ENCODE measurements at places on chromosomes 11 and 22.
A peak's percentile ranks its signal among the peaks of the same experiment; 100 is the strongest.

- no peak for DNase-seq
These were observed 59.1 kb downstream of the RASSF10 start for GRCh38 chr11:13068211-13068610.

DNA sequence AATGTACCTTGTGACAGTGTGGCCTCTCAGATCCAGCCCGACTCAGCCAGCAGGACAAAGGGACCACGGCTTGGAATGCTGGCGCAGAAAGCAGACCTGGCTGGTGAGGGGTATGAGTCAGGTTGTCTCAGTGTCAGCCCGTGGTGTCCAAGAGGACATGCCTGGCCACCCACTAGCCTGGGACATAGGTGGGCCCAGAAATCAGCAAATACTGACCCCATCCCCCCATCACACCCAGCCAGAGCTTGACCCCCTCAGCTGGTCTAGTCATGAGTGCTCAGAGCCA is 4.5 kb downstream of the BANF1 start:
- no peak for DNase-seq

GRCh38 chr22:36593215-36593614 is 64.2 kb upstream of the EIF3D start:
- no peak for DNase-seq

- DNase-seq = peak; percentile 95
These were observed 1.1 kb downstream of the MTFP1 start for GRCh38 chr22:30426388-30427353.

GRCh38 chr11:93220078-93220477 is 22.3 kb upstream of the SLC36A4 start:
- no peak for DNase-seq

DNA sequence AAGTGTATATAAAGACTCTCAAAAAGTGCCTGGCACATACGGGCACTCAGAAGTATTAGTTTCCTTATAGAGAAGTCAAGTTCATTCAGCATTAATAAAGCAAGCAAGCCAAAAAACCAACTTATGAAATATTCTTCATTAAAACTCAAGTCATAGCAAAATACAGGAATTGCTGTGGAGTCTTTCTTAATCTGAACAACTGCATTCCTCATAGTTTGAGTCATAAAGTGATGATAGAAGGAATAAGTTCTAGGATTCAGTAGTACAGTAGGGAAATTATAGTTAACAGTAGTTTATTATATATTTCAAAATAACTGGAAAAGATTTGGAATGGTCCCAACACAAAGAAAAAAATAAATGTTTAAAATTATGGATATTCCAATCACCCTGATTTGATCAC is 200.3 kb downstream of the C11orf91 start:
- no peak for DNase-seq

- DNase-seq = no peak
These were observed 33.5 kb upstream of the GNAZ start for GRCh38 chr22:23036684-23037428.

DNA sequence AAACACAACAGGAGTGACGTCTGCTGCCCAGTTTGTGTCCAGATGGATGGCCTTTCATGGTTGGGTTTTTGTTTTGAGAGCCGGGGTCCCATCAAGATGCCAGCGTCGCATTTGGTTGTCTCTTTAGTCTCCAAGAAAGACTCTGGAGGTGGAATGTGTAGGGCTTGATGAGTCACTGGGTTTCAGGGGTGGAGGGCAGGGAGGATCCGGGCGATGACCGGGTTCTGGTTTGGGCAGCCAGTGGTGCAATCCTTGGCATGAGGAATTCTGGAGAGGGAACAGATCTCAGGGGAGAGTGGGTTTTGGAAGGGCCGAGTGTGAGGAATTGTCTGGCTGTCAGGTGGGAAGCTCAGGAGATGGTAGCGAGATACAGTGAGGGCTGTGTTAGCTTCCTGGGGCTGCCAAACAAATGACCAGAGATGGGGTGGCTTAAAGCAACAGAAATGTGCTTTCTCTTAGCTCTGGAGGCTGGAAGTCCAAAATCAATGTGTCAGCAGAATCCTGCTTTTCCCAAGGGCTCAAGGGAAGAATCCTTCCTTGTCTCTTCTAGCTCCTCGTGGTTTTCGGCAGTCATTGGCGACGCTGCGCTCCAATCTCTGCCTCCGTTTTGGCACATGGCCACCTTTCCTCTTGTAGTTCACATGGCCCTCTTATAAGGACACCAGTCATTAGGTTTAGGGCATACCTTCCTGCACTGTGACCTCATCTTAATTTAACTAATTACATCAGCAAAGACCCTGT is 26.4 kb upstream of the PPFIA1 start:
- DNase-seq = no peak

GRCh38 chr11:14872032-14872431 is 20.0 kb downstream of the CYP2R1 start:
- DNase-seq = no peak

- peak; percentile 79 for DNase-seq
These were observed 20.1 kb downstream of the TSSC4 start for GRCh38 chr11:2420502-2421225.

DNA sequence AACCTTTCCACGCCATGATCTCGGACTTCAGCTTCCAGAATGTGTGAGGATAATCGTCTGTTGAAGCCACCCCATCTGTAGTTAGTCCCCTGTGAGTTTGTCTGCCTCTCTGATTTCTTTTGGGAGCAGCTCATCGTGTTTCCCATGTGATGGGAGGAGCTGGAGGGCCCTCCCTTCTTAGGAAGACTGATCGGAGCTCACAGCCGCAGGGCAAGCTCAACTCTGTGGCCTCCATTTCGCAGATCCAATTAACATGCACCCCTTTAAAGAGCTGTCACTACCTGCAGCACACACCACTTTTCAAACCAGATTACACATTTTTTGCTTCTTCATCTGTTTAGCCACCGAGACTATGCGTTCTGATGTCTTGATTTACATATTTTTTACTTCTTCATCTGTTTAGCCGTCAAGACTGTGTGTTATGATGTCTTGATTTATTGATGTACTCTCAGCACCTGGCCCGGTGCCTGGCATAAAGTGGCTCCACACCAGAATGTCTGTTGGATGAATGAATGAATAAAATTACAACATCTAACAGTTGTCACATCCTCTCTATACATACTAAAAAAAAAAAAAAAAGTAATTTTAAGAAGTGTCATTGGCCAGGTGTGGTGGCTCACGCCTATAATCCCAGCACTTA is 14.9 kb upstream of the PPFIA1 start:
- no peak for DNase-seq

DNA sequence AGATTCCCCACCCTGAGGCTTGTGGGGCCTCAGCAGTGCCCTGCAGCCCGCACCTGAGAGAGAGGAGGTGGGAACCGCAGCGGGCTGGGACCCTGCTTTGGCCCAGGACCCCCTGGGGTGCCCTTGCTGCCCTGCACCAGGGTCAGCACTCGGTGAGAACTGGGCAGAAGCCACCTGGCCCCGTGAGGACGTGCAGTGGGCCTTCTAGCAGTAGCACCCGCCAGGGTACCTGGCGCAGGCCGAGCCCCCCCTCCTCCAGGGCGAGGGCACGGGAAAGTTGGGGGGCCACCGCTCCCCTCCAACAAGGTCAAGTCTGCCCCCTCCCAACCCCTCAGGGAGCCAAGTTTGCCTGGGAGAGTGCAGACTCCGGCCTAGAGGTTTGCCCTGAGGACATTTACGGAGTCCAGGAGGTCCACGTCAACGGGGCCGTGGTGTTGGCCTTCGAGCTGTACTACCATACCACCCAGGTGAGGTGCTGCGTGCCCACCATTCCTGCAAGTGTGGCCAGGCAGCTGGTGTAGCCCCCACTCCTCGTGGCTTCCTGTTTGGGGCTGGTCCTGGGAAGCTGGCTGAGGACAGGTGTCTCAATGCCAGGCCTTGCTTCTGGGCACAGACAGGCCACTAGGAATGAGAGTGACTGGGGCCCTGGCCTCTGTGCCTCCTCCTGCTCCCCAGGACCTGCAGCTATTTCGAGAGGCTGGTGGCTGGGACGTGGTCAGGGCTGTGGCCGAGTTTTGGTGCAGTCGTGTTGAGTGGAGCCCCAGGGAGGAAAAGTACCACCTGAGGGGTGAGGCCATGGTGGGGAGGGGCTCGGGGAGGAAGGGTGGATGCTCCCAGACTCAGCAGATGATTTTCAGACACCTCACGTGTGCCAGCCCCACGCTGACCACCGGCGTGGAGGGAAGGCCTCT is 3.5 kb downstream of the PGGHG start:
- no peak for DNase-seq

- no peak for DNase-seq
These were observed 866 bp downstream of the MED17 start for GRCh38 chr11:93784935-93785360.

GRCh38 chr22:27542602-27543001 is 259.0 kb downstream of the MN1 start:
- no peak for DNase-seq

DNA sequence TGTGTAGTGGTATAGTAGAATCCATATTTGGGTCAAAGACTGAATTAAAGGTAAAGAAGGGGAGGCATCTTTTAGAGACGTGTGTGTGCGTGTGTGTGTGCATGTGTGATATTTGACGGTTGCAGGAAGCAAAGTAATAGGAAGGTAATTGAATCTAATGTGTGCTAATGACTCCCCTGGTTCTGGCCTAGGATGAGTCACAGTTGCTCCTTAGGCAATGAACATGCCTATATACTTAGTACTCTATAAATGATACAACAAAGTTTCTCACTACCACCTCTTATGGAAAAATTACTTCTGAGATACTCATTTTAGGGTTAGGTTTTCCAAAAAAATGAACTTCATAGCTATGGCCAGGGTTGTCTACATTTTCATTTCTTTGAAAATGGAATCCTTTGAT is 409.6 kb downstream of the GUCY1A2 start:
- DNase-seq = no peak

GRCh38 chr22:29872989-29873388 is 10.0 kb upstream of the MTMR3 start:
- DNase-seq = no peak

GRCh38 chr22:26362471-26362870 is 66.6 kb upstream of the ASPHD2 start:
- DNase-seq = no peak

- no peak for DNase-seq
These were observed 354.8 kb downstream of the ETS1 start for GRCh38 chr11:128232588-128232987.

GRCh38 chr11:72244361-72245262 is 636 bp upstream of the PHOX2A start:
- DNase-seq = no peak

DNA sequence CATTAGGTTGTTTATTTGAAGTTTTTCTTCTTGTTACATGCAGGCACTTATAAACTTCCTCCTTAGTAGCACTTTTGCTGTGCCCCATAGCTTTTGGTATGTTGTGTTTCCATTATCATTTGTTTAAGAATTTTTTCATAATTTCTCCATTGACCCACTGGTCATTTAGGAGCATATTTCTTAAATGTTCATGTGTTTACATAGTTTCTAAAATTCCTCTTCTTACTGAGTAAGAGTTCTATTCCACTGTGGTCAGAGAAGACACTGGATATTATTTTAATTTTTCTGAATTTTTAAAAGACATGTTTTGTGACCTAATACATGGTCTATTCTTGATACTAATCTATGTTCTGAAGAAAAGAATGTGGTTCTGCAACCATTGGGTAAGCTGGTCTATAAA is 333.0 kb downstream of the DDX10 start:
- DNase-seq = no peak

GRCh38 chr11:1559111-1559951 is 12.7 kb downstream of the DUSP8 start:
- peak; percentile 94 for DNase-seq

DNA sequence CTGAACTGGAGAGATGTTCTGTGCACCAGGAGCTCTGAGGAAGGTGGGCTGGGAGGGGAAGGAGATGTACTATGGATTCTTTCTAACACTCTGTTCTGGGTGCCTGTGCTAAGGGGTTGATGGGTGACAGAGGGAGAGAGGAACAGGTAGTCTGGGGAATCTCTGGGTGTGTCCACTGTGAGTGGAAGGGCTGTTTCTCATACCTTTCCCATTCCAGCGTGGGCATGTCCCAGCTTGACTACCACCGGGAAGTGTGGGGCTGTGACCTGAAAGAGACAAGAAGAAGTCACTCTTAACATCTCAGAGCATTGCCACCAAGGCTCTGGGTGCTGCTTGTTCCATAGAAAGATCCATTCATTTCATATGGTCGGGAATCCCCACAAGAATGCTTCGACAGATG is 121.9 kb downstream of the FBXO7 start:
- DNase-seq = no peak

- no peak for DNase-seq
These were observed 8.8 kb downstream of the CXCR5 start for GRCh38 chr11:118892514-118892913.

- no peak for DNase-seq
These were observed 39.3 kb downstream of the PDGFB start for GRCh38 chr22:39205344-39206021.

DNA sequence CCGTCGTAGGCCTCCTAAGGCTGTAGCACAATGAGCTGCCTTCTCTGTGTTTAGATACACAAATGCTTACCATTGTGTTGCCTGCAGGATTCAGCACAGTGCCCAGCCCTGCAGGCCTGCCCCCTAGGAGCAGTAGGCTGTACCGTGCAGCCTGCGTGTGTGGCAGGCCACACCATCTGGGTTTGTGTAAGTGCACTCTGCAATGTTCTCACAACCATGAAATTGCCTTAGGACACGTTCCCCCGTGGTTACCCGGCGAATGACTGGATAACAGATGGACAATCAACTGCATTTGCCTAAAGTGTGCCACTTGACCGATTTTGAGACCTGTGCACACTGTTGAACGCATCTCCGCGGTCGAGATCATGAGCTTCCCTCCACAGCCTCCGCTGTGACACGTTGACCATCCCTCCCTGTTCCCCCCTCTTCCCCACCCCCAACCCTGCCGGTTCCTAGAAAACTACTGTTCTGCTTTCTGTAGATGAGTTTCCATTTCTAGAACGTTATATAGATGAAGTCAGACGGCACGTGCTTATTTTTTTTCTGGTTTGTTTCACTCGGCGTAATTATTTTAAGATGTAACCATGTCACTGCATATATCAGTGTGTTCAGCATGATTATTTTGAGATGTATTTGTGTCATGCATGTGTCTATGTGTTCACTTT is 22.2 kb upstream of the CTSD start:
- no peak for DNase-seq

DNA sequence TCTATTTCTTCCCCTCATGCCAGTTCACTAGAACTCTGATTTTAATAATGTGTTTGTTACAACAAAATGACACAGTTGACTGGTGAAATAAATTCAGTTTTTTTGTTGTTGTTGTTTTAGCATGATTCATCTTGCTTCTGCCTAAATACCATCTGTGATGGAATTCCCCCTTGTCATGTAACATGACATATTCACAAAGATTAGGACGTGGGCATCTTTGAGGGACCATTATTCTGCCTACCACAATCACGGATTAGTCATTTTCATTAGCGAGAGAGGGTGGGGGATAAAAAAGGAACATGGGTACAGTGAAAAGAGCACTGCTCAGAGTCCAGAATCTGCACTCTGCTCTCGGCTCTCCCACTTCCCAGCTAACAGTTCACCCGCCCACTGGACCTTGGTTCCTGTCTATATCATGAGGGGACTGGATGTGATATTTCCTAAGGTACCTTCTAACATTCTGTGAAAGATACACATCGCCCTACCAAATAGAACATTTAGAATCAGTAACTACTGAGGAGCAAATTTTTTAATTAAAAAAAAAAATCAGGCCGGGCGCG is 11.3 kb downstream of the HTATIP2 start:
- no peak for DNase-seq

GRCh38 chr11:92929653-92930052 is 39.8 kb upstream of the MTNR1B start:
- DNase-seq = no peak
